ENCODE measurements at places on chromosomes 6 and 20. TPM values are rescaled to one million over a fixed set of nuclear protein-coding genes. Genes with fewer than 3 reads are reported as not detected.

Gene HCK
- total RNA-seq, result 4.6 TPM

Gene ZC2HC1B
- total RNA-seq, result not detected

Gene ANKRD66
- not detected for total RNA-seq

Gene AHCY
- total RNA-seq, result 48.3 TPM

Gene LAMP5
- total RNA-seq, result not detected

Gene TFAP2D
- total RNA-seq, result not detected

Gene MACROD2
- 2.1 TPM for total RNA-seq

Gene KIF6
- total RNA-seq, result 0.43 TPM

Gene CST2
- not detected for total RNA-seq

Data from heart left ventricle (tissue), 16 donors.